Ascending aorta (tissue), 2 donors: ENCODE measurements at places on chromosomes 1 and 21.

DNA sequence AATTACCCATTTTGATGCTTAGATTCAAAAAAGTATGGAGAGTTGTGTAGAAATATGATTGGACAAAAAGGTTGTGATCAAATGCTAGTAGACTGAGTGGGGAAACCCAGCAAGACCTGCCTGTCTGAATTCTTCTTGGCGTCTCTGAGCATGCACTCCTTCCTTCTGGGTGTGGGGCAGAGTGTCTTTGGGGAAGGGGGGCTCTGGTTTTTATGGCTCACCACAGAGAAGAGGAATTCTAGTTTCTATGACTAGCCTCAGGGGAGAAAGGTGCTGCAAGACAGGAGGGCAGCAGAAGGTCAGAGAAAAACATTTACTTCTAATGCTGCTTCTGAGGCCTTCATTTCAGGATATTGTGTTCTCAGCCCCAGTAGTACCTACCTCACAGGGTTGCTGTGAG is 33.9 kb upstream of the PIGC start:
- no peak for DNase-seq

- DNase-seq: no peak
Observed at GRCh38 chr1:23559985-23560741, 862 bp upstream of the ID3 start.

DNA sequence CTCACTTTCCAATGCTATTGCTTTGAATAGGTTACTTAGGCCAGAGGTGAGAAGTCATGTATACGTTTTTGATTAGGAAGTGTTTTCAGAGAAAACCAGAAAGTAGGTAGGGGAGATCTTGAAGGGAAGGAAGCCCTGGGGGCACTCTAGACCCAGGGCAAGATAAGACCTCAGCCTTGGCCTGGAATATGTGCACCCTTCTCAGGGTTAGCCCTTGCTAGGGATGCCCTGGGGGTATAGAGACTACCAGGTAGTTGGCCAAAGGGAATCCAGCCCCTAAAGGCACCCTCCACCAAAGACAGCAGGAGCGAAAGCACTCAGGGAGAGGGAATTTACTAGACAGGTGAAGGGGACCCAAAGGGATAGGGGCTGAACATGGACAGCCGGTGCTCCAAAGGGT is 7.0 kb downstream of the TIAM1 start:
- DNase-seq: no peak

DNA sequence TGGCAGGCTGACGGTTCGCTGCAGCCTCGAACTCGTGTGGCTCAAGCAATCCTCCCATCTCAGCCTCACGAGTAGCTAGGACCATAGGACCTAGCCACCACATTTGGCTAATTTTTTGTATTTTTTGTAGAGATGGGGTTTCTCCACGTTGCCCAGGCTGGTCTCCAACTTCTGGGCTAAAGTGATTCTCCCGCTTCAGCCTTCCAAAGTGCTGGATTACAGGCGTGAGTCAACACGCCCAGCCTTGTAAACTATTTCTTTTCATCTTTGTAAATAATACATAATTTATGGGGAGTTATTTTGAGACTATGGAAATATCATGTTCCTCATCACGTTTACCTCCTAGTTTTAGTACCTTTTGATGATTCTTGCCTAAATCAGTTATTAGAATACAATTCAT is 906 bp upstream of the FBXO28 start:
- no peak for DNase-seq

DNA sequence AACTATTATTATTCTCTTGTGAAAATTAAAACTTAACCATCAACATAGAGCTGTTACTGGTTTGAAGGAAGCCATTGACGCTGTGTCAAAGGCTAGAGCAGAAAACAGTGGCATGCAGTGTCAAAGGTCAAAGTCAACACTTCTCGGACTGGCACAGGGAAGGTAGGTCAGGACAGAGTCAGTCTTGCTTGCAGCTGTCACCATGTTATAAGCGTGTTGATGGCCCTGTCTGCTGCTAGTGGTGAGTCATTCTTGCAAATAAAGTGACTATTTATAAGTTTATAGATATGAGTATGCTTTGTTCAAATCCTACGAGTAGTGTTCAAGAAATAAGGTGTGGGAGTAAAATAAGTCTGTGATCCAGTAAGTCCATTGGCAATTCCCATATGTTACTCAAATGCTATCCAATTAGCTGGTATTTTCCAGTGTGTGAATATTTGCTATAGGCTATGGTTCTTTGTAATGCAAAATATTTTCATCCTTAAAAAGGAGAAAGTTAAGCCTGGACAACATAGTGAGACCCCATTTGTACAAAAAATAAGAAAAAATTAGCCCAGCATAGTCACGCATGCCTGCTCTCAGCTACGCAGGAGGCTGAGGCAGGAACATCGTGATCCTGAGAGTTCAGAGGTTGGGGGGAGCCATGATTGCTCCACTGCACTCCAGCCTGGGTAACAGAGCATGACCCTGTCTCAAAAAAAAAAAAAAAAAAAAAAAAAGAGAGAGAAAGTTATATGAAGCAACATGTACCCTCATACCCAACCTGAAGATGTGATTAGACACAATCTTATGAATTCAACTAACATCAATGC is 26.3 kb upstream of the TINAGL1 start:
- DNase-seq: no peak

DNA sequence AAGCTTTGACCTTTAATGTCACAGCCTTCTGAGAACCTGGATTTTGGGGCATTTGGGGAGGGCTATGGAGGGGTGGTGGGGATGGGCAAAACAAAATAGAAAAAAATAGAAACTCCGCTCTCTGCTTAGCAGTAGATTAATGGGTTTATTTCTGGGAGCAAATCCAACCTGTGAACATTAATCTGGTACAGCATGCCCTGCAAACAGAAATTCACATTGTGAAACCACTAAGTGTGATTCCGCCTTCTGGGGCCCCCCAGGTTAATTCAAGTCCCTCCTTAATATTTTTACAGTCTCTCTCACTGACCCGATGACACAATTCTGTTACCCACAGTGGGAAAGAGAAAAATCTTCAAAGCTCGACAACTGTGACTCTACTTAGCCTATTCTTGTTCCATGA is 76.4 kb downstream of the TIAM1 start:
- DNase-seq: no peak

DNA sequence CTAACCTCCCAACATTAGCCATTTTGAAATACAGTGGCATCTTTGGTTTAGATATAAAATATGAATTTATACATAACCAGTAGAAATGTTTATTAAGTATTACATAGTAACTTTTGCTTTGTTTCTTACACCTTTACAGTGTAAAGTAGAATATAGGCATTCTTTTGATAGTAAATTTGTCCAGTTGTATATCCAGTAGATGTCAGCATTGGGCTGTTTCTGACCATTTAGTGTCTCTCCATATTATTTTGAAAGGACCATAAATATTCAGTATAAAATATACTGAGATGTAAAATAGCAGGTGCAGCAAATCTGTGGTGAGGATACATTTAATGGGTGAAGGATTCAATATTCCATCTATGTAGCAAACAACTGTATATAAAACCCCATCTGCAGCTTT is 115.8 kb upstream of the ZRANB2 start:
- DNase-seq: no peak

DNA sequence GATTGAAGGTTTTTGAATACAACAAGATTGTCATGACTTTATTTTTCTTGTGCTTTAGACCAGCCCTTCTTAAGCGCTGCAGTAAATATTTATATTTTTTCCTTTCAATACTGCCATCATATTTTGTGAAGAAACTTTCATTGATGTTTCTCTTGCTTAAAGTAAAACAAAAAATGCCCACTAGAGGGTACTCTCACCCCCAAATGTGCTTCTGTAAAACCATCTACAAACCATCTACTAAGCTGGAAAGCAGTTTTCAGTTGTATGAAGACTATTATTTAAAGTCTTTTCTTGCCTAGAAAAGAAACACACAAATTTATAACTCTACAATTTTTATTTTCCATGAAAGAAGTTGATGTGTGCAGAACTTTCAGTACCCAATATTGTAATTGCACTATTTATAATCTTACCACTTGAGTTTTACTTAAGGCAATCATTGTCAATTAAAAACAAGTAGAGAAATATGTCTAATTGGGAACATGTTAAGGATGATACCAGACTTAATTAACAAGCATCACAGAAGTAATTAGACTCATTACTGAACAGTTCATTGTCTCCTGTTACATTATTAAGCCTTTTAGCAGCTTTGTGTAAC is 10.7 kb downstream of the LEPR start:
- no peak for DNase-seq

- peak; percentile 72 for DNase-seq
Observed at GRCh38 chr1:160291248-160292220, 6.6 kb upstream of the PEX19 start.

DNA sequence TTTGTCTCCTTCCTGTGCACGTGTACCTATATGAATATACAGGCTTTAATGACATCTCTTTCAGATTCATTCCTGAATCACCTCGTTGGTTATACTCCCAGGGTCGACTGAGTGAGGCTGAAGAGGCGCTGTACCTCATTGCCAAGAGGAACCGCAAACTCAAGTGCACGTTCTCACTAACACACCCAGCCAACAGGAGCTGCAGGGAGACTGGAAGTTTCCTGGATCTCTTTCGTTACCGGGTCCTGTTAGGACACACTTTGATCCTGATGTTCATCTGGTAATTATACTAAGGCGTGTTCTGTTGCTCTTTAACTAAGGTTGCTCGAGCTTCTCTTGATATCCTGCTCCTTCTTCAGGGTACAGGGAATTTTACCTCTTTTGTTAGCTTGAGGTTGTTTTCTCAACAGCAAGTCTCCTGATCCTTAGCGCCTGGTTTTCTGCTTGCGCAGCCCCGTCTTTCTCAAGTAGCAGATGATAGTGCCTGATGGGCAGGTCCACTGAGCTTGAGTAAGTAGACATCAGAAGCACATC is 55.1 kb downstream of the SLC22A15 start:
- DNase-seq: no peak

DNA sequence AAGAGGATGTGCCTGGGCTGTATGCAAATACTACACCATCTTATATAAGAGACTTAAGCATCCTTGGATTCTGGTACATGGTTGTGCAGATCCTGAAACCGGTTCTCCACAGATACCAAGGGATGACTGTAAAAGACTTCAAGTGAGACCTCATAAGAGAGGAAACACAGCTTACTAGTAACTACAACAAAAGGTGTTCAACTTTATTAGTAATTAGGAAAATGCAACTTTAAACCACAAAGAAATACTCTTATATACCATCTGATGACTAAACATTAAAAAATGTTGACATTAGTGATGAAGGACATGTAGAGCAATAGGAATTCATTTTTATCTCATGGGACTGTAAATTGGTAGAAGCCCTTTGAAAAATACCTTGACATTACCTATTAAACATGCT is 102.7 kb downstream of the RASAL2 start:
- no peak for DNase-seq

- no peak for DNase-seq
Observed at GRCh38 chr1:192789871-192790270, 19.0 kb upstream of the RGS2 start.

- DNase-seq: no peak
Observed at GRCh38 chr1:160346463-160346862, 3.3 kb downstream of the NCSTN start.

DNA sequence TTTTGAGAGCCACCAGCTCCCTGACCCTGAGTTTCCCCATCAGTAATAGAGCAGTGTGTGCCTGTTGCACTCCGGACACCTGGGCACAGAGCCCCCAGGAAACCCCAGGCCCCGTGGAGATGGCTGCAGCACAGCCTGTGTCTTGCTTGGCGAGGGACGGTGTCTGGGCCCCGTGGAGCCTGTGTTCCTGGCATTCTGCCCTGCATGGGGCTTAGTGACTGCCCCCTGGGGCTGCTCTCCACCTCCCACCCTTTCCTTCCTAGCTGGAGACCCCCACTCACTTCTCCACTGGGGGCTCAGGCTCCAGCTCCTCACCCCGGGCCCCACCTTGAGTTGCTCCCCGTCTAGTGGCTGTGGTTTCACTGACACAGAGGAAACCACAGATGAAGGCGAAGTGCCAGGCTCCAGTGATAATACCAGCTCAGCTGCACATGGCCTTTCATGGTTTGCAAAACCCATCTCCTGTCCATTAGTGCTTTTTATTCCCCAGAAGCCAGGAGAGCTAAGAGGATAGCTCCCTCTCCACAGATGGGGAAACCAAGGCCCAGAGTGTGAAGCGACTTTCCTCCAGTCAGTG is 39.4 kb downstream of the DMRTB1 start:
- no peak for DNase-seq

DNA sequence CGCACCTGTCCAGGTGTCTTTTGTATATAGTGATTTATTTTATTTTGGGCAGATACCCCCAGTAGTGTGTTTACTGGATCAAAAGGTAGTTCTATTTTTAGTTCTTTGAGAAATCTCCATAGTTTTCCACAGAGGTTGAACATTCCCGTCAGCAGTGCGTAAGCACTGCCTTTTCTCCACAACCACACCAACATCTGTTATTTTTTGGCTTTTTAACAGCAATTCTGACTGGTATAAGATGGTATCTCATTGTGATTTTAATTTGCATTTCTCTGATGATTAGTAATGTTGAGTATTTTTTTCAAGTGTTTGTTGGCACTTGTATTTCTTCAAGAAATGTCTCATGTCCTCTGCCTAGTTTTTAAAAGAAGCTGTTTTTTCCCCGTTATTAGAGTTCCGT is 39.2 kb downstream of the FOXJ3 start:
- DNase-seq: no peak

- DNase-seq: no peak
Observed at GRCh38 chr21:25512095-25513081, 94.9 kb downstream of the MRPL39 start.

GRCh38 chr1:23083714-23084480 is 64.6 kb downstream of the KDM1A start:
- DNase-seq: no peak

DNA sequence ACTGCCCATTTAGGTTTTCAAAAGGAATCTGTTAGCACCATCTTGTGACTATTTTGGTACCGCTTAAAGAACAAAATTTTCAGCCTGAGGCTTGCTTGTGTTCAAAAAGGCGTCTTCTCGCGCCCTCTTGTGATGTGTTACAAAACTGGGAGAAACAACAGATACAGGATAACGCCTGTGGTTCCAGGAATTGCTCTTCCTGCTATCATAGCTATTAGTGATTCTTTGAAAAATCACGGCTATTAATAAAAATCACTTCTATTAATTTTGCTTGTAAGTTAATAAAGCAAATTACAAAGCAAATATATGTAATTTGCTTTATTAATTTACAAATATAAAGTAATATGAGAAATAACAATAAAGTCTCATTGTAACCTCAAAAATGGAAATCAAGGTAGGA is 82.2 kb upstream of the ABCD3 start:
- DNase-seq: peak; percentile 89

- DNase-seq: no peak
Observed at GRCh38 chr1:67605209-67605780, 79.7 kb upstream of the GADD45A start.

DNA sequence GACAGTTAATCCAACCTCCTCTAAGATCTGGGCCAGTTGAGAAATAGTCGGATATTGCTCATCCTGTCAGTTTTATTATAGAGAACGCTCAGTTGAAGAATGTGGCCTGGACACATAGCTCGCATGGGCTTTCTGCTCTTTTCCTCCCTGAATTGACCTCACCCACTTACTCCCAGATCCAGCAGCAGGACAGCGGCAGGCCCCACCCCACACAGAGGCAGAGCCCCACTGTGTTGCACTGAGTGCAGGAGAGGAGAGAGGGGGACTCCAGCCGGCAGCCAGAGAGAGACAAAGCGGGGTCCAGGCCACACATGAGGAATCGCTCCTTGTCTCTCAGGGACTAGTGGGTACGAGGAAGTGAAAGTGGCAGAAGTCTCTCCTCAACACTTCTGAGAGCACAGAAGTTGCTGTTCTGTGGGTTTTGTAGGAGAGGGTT is 78.6 kb downstream of the LAMC1 start:
- DNase-seq: no peak
